ENCODE measurements at places on chromosomes 2 and 18.

GRCh38 chr18:47235096-47235495, 16.4 kb downstream of the SKOR2 start:
- no peak for DNase-seq

- DNase-seq = no peak
These were observed 722.0 kb downstream of the EPHA4 start for GRCh38 chr2:220850116-220850515.

GRCh38 chr2:97671526-97671925, 2.0 kb downstream of the C2orf92 start:
- no peak for DNase-seq

DNA sequence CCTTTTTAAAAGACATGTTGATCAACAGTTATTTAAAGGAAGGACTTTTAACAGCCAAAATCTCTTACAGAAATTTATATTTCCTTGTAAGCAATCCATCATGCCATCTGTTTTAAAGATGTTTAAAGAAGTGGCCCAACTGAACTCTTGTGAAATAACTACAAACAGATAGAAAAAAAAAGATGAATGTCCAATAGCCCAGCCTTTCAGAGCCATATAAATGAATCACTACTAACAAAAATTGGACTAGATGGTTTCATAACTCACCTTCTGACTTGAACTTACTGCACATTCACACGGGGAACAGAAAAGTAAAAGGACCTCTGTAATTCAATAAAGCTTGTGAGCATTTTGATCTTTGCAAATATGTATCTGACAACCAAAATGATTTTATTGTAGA, 319.0 kb upstream of the CHAC2 start:
- peak; percentile 16 for DNase-seq

DNA sequence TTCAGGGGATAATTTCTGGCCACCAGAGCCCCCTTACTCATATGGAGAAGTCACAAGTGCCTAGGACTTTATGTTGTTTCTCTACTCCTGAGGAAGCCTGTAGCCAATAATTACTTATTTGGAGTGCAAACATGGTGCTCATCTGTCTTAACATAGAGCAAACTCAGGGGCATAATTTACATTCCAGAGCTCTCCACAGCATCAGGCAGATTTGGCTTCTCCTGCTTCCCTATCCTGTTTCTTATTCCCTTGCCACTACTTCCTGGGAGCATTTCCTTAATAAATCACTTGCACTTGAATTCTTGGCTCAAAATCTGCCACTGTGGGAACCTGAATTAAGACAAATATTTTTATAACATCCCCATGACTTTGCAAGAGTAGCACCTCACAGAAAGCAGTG, 960.9 kb downstream of the SOCS6 start:
- no peak for DNase-seq

DNA sequence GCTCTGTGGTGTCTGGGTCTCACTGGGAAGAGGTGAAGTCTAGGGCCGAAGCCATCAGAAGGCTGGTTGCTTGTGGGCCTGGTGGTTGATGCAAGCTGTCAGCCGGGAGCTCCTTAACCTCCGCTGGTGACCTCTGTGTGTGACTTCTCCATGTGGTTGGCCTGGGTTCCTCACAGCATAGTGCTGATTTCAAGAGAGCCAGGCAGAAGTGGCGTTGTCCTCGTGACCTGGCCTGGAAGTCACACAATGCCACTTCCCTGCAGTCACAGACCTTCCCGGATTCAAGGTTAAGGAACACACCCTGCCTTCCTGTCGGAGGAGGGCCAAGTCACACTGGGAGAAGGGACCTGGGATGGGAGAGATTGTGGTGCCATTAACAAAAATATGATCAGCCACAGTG, 303.7 kb upstream of the HS6ST1 start:
- DNase-seq = no peak

DNA sequence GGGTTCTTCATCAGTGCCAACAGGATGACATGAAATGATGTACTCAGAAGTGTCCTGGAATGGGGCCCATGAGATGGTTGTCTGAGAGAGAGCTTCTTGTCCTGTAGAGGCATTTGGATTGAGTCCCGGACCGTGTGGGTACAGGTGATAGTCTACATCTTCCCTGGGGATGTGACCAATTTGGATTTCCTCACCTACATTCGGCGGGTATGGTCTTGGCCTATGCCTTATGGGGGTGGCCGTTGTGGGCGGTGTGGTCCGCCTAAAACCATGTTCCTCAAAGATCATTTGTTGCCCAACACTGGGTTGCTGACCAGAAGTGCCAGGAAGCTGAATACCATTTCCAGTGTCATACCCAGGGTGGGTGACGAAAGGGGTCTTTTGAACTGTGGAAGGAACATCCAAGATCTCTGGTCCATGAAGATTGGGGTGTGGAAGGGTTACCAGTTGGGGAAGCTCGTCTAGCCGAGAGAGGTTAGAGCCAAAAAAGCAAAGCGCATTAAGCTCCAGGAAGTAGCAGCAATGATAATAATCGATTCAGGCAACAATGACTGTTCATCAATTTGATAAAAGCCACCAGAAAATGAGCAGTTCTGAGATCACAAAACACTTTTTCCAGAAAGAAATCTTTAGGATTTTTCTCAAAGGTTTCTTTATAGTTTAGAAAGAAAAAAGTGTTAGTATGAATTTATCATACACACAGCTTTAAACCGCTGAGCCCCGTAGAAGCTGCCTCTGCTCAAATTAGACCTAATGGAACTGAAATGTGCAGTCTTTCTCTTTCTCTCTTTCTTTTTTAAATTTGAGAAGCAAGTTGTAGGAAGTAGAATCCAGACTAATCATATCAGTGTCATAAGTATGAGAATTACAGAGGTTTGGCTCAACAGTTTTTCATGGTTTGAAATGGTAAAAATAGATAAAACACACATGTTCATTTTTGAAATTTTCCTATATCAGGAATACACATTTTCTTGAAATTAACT, 60.3 kb downstream of the ATIC start:
- DNase-seq = no peak

- no peak for DNase-seq
These were observed 523.3 kb downstream of the TRIB2 start for GRCh38 chr2:13240061-13240460.

- DNase-seq = peak; percentile 91
These were observed at the start of gene RAB1A for GRCh38 chr2:65129826-65130663. RAB1A (minus strand) TSS chr2:65130106; CDS start chr2:65129915, 191 bp downstream.

DNA sequence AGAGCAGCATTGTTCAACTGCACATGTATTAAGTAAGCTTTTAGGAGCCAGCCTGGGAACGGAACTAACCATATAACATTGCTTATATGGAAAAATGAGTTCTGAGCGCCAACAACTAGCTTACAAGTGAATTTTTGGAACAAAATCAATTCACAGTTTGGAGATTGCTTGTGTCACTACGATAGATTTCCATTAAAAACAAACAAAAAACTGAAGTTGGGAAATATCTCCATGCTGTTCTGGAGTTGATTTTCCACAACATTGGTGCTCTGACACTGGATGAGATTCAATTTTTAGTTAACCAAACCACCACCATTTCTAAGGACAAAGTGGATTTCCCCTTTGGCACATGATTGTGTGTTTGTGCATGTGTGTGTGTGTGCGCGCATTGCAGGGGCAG, 56.9 kb upstream of the ZNF397 start:
- DNase-seq = no peak

DNA sequence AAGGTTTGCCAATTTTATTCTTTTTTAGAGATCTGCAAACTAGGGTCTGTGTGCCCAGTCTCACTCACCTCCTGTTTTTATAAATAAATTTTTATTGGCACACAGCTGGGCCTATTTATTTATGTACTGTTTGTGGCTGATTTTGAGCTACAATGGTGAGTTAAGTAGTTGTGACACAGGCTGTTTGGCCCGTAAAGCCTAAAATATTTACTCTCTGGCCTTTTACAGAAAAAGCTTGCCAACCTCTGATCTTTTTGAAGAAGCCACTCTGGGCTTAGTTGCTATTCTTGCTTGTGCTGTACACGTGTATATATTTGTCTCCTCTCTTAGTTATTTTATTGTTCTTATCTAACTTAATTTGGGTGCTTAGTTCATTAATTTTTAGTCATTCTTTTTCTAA, 14.5 kb downstream of the NAB1 start:
- DNase-seq = no peak

GRCh38 chr2:102120701-102121159, 21.8 kb upstream of the IL1R1 start:
- no peak for DNase-seq

GRCh38 chr2:127166231-127166860, 53.8 kb downstream of the CYP27C1 start:
- no peak for DNase-seq

DNA sequence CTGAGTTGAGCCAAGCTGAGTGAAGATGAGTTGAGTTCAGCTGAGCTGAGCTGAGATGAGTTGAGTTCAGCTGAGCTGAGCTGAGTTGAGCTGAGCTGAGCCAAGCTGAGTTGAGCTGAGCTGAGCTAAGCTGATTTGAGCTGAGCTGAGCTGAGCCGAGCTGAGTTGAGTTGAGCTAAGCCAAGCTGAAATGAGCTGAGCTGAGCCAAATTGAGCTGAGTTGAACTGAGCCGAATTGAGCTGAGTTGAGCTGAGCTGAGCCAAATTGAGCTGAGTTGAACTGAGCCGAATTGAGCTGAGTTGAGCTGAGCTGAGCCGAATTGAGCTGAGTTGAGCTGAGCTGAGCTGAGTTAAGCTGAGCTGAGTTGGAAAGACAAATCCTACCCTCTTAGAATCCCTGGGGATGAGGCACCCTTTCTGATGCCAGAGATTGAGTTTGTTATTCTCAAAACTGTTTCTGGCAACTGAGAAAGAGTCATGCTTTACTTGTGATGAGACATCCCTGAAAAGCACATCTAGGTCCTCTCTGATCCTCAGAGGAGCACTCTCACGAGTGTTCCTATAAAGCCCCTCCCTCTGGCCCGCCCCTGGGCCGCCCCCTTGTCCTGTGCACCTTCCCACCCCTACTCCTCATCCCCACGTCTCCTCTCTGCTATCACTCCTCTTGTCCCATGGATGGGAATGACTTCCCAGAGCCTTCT, 116.5 kb downstream of the MCFD2 start:
- no peak for DNase-seq

- DNase-seq = no peak
These were observed 173.1 kb upstream of the GYPC start for GRCh38 chr2:126482582-126483464.

DNA sequence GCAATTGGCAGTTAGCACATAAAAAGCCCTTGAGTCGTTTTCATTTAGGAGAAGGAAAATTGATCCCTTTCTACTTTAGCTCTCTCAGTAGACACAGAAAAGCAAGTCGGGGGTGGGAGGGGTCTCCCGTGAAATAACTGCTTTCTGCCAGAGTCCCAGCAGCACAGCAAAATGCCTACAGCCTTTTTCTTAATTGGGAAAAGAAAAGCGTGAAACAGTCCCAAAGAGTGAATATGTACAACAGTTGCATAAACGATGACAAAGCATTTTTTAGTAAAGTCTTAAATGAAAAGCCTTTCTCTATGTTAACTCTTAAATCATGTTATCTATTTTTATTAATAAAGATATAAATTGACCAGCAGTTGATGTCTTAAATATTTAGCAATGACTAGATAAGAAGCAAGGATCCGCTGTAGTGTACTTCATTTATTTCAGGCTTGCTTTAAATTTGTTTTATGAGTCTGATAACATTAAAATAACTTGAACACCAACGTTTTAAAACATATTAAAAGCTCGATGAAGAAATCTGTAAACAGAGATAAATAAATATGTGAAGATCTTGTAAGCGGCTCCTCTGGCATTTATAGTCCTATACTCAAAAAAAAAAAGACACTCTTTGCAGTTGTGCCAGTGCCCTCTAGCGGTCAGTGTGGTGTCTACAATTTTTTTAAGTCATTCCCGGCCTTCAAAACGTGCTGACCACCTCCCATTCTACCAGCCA, 42.3 kb upstream of the ATIC start:
- DNase-seq = peak; percentile 65

DNA sequence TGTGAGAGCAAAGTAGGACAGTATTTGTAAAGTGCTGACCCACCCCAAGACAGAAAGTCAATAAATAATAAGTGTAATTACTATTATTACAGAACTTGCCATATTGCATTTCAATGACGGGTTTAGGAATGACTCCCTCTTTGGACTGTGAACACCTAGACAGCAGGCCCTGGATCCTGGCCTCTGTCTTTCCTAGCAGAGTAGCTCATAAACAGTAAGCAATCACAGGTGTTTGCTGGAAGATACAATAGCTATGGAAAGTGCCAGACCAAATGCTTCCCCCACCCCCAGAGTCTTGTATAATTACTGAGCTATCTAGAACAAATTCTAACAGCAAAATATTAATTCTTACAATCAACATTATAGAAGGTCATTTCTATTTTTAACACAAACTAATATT, 20.1 kb upstream of the MYO1B start:
- DNase-seq = no peak

- DNase-seq = no peak
These were observed 143.9 kb upstream of the FSHR start for GRCh38 chr2:49298230-49298629.

- DNase-seq = no peak
These were observed 159.0 kb downstream of the ZFP36L2 start for GRCh38 chr2:43067254-43068040.

- DNase-seq = no peak
These were observed 314.7 kb downstream of the DSC3 start for GRCh38 chr18:30727849-30728248.

DNA sequence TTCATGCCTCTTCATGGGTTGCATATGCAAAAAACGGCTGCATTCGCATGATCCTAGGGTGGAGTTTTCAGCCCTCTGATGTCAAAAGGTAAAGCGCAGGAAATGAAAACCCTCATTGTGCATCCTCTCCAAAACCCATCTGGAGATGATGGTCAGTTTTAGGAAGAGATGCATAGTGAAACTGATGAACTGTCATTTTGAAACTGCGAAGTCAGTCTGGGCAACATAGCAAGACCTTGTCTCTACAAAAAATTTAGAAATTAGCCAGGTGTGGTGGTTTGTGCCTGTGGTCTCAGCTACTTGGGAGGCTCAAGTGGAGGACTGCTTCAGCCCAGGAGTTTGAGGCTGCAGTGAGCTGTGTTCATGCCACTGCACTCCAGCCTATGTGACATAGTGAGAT, 2.5 kb upstream of the TTLL4 start:
- no peak for DNase-seq

DNA sequence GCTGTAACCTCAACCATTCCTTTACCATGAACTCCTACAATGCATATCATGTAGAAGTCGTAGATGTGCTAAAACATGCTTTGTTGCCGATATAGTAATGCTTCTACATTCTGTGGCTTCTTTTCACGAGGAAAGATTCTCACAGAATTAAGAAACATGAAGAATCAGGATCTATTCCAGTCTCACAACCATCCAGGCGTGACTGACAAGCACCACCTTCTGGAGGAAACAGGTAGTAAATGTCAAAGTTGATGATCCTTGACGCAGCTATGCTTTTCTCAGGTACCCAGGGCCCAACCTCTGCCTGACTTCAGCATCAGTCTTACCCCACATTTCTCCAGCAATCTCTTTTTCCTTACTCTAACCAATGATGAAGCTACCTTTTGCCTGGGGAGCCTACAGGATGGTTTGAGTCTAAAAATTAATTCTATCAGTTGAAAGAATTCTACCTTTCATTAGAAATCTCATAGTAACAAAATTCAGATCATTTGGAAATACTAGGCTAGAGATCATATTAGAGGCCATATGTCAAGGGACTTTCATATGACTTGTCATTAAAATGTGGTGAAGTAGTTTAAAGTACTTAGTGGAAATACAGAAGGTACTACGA, 123.3 kb upstream of the RND3 start:
- no peak for DNase-seq

GRCh38 chr2:239155806-239156480, 244.9 kb downstream of the HDAC4 start:
- no peak for DNase-seq
